C1 segment of cervical spinal cord (tissue), 14 donors: ENCODE measurements at places on chromosomes 12 and 14.

- no peak for DNase-seq
These were observed 56.6 kb upstream of the METAP2 start for GRCh38 chr12:95417372-95417771.

GRCh38 chr14:74347097-74347794 is 1.0 kb upstream of the VRTN start:
- DNase-seq = no peak

DNA sequence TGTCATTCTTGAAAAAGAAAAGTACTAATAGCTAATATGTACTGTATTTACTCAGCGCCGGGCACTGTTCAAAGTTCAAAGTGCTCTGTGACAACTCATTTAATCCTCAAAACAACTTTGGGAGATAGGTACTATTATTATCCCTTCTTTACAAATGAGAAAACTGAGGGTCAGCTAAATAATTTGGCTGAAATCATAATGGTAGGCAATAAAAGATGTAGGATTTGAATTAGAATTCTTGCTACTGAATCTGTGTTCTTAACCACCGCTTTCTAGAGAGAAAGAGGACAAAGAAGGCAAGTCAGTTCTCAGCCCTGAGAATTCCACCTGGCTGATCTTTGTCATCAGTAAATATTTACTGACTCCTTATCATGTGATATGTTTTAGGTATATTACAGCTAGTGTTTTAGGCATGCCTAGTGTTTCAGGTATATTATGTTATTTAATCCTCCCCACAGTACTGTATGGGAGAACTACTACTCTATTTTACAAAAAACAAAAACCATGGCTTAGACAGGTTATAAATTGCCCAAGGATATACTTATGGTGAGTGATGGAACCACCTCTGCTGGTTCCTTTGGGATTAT is 205.7 kb upstream of the GZMB start:
- no peak for DNase-seq

DNA sequence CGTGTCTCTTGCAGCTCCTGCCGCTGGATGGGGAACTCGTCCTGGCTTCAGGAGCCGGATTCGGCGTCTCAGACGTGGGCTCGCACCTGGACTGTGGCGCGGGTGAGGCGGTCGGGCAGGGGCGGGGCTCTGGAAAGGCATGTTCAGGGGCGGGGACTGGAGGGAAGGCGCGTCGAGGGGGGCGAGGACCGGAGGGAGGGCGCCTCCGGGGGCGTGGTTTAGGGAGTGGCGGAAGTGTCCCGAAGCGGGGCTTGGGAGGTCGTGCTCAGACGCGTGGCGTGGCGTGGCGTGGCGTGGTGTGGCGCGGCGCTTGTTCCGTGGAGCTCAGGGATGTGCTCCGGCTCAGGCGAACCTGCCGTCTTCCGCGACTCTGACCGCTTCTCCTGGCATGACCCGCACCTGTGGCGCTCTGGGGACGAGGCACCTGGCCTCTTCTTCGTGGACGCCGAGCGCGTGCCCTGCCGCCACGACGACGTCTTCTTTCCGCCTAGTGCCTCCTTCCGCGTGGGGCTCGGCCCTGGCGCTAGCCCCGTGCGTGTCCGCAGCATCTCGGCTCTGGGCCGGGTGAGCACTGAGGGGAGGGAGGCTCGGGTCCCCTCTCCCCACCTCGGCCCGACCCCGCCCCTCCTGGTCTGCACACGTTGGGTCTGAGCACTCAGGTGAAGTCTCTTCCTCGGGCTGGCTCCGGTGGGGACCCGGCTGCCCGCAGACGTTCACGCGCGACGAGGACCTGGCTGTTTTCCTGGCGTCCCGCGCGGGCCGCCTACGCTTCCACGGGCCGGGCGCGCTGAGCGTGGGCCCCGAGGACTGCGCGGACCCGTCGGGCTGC is 6.2 kb downstream of the AMN start:
- DNase-seq = no peak

GRCh38 chr12:12432364-12432763 is 75.5 kb downstream of the BORCS5 start:
- DNase-seq = no peak
